Stomach (tissue), 19 donors: ENCODE measurements at places on chromosomes 3 and 15. TPM values are rescaled to one million over a fixed set of nuclear protein-coding genes. Genes with fewer than 3 reads are reported as not detected.

Gene CYP1A2
- not detected for total RNA-seq

Gene ZNF502
- 1.3 TPM for total RNA-seq

Gene FGD5
- 1.2 TPM for total RNA-seq

Gene CFAP91
- total RNA-seq = 46.1 TPM

- H3K27me3 ChIP-seq = no peaks in the 10 kb centered on the region
- peak overlapping the region; percentile 36 for H3K27ac ChIP-seq
- peak; percentile 63 for DNase-seq
- H3K4me1 ChIP-seq = no peaks in the 10 kb centered on the region
Measured at GRCh38 chr3:195450731-195451229, 8.0 kb upstream of the ACAP2 start.

DNA sequence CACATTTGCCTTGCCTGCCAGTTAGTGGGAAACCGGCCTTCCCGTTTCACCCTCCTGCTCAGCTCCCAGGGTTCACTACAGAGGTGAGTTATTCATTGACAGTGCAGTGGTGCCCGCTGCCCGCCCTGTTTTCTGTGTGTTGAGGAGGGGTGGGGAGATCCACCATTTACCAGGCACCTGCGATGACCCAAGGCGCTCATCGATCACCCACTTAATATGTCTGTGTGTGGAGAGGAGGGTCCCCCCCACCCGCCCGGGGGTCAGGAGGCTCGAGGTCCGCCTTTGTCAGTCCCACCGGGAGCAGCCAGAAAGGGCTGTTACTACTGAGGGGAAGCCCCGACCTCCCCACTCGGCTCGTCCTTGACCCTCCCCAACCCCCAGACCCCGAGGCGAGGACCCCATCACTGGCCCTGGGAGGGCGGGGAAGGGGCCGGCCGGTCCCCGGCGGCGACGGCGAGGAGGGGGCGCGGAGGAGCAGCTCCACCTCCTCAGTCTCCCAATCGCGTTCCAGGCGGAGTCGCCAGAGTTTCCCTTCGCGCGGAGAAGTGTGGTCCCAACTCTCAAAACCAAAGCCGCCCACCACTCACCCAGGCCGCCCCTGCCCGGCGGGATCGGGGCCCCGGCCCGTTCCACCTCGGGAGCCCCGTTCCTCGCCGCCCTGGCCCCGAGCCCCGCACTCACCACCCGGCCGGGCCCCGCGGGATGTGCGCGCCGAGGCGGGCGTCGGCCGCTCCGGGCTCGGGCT is 1.1 kb downstream of the PLXNB1 start:
- peaks cover 54% of the 10 kb centered on the region for H3K4me1 ChIP-seq
- H3K27ac ChIP-seq = peak overlapping the region; percentile 90
- H3K27me3 ChIP-seq = no peaks in the 10 kb centered on the region
- DNase-seq = peak; percentile 64
- H3K36me3 ChIP-seq = peaks cover 24% of the 10 kb centered on the region

DNA sequence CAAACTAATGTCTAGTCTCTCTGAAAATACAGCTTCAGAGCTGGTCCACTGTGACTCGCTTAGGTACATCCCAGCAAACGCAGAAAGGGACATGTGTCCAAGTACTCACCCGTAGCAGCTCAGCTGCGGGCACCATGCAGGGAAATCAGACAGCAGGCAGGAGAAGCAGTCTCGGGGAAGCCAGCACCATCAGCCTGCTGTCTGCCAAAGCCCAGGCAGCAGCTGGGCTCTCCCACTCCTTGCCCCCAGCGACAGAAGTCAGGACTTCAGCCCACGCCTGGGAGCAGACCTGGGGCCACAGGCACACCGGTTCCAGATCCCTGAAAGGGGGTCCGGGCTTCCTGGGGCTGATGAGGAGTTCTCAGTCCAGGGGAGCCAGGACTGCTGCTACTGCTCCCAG is 34.9 kb downstream of the SEMA5B start:
- no peaks in the 10 kb centered on the region for H3K36me3 ChIP-seq
- no peak for DNase-seq
- H3K27ac ChIP-seq = no peak overlapping the region

DNA sequence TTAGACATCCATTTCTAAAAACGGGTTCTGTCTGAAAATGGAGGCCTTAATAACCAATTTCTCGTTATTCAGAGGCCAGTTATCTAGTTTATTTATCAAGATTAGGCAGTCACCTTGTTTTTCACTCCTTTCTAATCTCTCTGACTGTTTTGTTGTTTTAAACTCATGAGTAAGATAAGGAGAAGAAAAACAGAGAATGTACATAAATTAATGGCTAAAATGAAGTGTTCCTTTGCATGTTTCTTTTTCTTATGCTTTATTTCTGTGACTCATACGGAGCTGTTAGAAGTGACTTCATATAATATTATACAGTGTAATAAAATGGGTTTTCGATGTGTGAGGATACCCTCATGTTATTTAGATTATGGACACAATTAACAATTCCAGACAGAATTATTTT is 22.0 kb downstream of the NEO1 start:
- H3K36me3 ChIP-seq = no peaks in the 10 kb centered on the region
- no peak for DNase-seq
- H3K27me3 ChIP-seq = no peaks in the 10 kb centered on the region
- H3K27ac ChIP-seq = no peak overlapping the region

- no peaks in the 10 kb centered on the region for H3K27me3 ChIP-seq
- H3K4me3 ChIP-seq = no peak overlapping the region
- no peak for DNase-seq
- H3K27ac ChIP-seq = no peak overlapping the region
Measured at GRCh38 chr3:17936736-17937480, 194.5 kb upstream of the TBC1D5 start.

GRCh38 chr3:142888481-142889211 is at the start of gene PCOLCE2:
TSS of gene PCOLCE2 (minus strand) at chr3:142889083. CDS start at chr3:142888896, 187 bp downstream.
- H3K27me3 ChIP-seq = no peaks in the 10 kb centered on the region
- H3K4me3 ChIP-seq = peak within 1 kb of the TSS; percentile 73
- H3K4me1 ChIP-seq = peaks cover 14% of the 10 kb centered on the region
- no peaks in the 10 kb centered on the region for H3K36me3 ChIP-seq
- H3K27ac ChIP-seq = peak within 1 kb of the TSS; percentile 0
- DNase-seq = no peak

DNA sequence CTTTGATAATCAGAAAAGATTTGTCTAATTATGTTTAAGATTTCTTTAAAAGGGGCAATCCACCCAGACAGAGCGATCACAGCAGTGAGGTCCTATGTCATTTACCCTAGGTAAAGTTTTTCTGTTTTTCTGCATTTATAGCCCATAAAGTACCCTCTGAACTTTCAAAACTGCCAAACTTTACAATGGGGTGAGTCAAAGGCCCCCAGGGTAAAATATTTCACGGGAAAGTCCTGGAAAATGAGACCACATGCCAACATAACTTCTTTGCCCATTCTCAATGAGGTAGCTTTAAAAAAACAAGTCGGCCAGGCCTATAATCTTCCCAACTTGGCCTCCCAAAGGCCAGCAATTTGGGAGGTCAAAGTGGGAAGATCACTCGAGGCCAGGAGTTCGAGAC is 53.0 kb downstream of the SUCLG2 start:
- DNase-seq = no peak
- H3K27me3 ChIP-seq = no peaks in the 10 kb centered on the region
- H3K36me3 ChIP-seq = peaks cover 32% of the 10 kb centered on the region
- H3K27ac ChIP-seq = no peak overlapping the region
- peaks cover 21% of the 10 kb centered on the region for H3K4me1 ChIP-seq

GRCh38 chr3:32577581-32578556 is 7.2 kb upstream of the DYNC1LI1 start:
- no peaks in the 10 kb centered on the region for H3K27me3 ChIP-seq
- peak; percentile 61 for DNase-seq
- no peak overlapping the region for H3K4me3 ChIP-seq
- H3K27ac ChIP-seq = peak overlapping the region; percentile 46
- H3K4me1 ChIP-seq = no peaks in the 10 kb centered on the region

GRCh38 chr3:182795389-182795782 is 2.1 kb downstream of the ATP11B start:
- H3K27me3 ChIP-seq = no peaks in the 10 kb centered on the region
- peaks cover 45% of the 10 kb centered on the region for H3K4me1 ChIP-seq
- DNase-seq = peak; percentile 82
- H3K4me3 ChIP-seq = peak overlapping the region; percentile 93
- H3K27ac ChIP-seq = peak overlapping the region; percentile 99
